ENCODE measurements at places on chromosomes 16 and 17. TPM values are rescaled to one million over a fixed set of nuclear protein-coding genes. Genes with fewer than 3 reads are reported as not detected.

Gene KLHL10
- not detected for total RNA-seq

Gene TMEM106A
- 8.8 TPM for total RNA-seq

Gene FBXL16
- total RNA-seq: 7.6 TPM

Gene SMPD3
- 0.22 TPM for total RNA-seq

Gene INCA1
- total RNA-seq: 0.37 TPM

Gene TBC1D3C
- total RNA-seq: not detected

Gene SYCE1L
- 3.9 TPM for total RNA-seq

Gene GFAP
- total RNA-seq: not detected

Gene RASL10B
- total RNA-seq: 0.79 TPM

Gene FOXL1
- total RNA-seq: not detected

Gene GJC1
- total RNA-seq: 9.4 TPM

Gene DYNLL2
- total RNA-seq: 41.0 TPM

- peak overlapping the region; percentile 89 for H3K27ac ChIP-seq
- no peak for DNase-seq
- H3K27me3 ChIP-seq: no peaks in the 10 kb centered on the region
- peaks cover 15% of the 10 kb centered on the region for H3K36me3 ChIP-seq
- H3K4me3 ChIP-seq: peak overlapping the region; percentile 64
- H3K4me1 ChIP-seq: peaks cover 22% of the 10 kb centered on the region
These were observed 240 bp downstream of the WBP2 start for GRCh38 chr17:75854881-75855309.

DNA sequence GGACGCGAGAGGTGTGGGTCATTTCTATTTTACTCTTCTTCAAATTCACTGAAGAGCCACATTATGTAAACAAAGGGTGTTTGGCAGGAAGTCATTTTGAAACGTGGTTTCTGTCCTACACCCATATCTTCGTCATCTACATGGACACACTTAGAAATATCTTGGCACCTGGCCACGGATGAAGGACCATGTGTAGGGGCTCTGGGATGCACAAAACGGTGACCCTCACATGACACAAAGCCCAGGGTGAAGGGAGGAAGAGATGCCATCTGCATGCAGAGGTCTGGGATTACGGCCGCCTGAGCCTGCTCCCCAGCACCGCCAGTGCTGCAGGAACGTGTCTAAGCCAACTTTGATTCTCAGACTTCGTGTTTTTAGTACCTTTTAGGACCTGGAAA, 130.2 kb upstream of the CHMP6 start:
- no peaks in the 10 kb centered on the region for H3K27me3 ChIP-seq
- DNase-seq: no peak
- H3K36me3 ChIP-seq: peaks cover 12% of the 10 kb centered on the region

DNA sequence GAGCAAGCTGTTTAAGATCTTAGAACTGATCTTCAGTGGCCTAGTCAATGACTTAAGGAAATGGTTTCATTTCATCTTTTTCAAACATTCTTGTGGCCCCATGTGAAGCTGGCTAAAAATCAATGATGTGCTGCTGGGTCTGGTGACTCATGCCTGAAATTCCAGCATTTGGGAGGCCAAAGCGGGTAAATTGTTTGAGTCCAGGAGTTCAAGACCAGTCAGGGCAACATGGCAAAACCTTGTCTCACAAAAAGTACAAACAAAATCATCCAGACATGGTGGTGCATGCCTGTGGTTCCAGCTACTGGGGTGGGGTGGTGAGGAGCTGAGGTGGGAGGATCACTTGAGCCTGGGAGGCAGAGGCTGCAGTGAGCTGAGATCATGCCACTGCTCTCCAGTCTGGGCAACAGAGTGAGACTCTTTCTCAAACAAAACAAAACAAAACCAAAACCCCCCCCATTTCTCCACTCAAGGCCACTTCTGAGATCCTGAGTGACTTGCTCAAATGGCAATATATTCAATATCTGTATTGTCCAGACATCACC, 17.4 kb upstream of the COL1A1 start:
- H3K27me3 ChIP-seq: no peaks in the 10 kb centered on the region
- H3K4me3 ChIP-seq: no peak overlapping the region
- H3K27ac ChIP-seq: no peak overlapping the region
- DNase-seq: no peak
- H3K4me1 ChIP-seq: no peaks in the 10 kb centered on the region

GRCh38 chr17:43014649-43015542, 7.3 kb downstream of the VAT1 start:
- no peaks in the 10 kb centered on the region for H3K27me3 ChIP-seq
- DNase-seq: no peak
- H3K4me3 ChIP-seq: no peak overlapping the region
- H3K27ac ChIP-seq: no peak overlapping the region

DNA sequence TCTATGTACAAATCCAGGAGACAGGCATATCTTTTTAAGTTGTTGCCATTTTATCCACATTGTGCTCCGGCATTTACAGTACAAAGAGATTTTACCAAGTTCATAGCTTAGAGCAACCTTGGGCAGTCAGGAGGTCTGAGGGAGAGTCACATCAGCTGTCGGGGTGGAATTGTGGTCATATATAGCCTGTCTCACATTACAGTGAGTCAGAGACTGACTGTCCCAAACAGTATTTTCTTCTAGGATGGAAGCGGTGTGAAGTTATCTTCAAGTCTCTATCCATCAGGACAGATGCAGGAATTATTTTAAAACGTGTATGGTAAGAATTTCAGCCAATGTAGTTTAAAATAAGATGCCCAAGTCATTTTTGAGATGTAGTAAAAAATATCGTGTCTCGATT, 53.0 kb downstream of the GPRC5B start:
- no peaks in the 10 kb centered on the region for H3K27me3 ChIP-seq
- H3K27ac ChIP-seq: no peak overlapping the region
- no peaks in the 10 kb centered on the region for H3K36me3 ChIP-seq
- no peaks in the 10 kb centered on the region for H3K4me1 ChIP-seq

DNA sequence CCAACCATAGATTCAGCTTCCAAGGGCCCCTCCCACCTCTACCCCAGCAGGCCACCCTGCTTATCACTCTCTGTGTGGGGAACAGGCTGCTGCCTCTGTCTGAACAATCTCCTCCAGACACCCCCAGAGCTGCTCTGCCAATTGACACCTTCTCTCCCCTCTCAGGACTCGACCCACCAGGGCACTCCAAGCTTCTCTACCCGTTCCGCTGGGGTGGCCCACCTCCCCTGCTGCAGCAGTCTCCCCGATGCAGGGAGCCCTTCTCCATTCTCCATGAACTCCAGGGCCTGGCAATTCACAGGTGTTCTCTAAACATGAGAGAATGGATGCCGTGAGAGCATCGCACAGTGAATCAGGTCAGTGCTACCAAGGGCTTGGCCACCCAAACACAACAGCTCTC, 28.3 kb upstream of the FAAP100 start:
- no peak for DNase-seq
- H3K36me3 ChIP-seq: peaks cover 21% of the 10 kb centered on the region
- H3K27me3 ChIP-seq: no peaks in the 10 kb centered on the region
- no peak overlapping the region for H3K4me3 ChIP-seq
- no peak overlapping the region for H3K27ac ChIP-seq

- H3K36me3 ChIP-seq: peaks cover 28% of the 10 kb centered on the region
- no peak for DNase-seq
- peaks cover 39% of the 10 kb centered on the region for H3K4me1 ChIP-seq
- no peak overlapping the region for H3K27ac ChIP-seq
- H3K4me3 ChIP-seq: no peak overlapping the region
These were observed 8.6 kb downstream of the RFWD3 start for GRCh38 chr16:74657870-74658642.

GRCh38 chr16:16158741-16159374, 64.4 kb downstream of the ABCC6 start:
- H3K36me3 ChIP-seq: no peaks in the 10 kb centered on the region
- H3K27me3 ChIP-seq: no peaks in the 10 kb centered on the region
- no peak for DNase-seq

- no peak for DNase-seq
- no peaks in the 10 kb centered on the region for H3K27me3 ChIP-seq
- no peak overlapping the region for H3K4me3 ChIP-seq
These were observed 32.8 kb upstream of the ABCC3 start for GRCh38 chr17:50601823-50602375.

DNA sequence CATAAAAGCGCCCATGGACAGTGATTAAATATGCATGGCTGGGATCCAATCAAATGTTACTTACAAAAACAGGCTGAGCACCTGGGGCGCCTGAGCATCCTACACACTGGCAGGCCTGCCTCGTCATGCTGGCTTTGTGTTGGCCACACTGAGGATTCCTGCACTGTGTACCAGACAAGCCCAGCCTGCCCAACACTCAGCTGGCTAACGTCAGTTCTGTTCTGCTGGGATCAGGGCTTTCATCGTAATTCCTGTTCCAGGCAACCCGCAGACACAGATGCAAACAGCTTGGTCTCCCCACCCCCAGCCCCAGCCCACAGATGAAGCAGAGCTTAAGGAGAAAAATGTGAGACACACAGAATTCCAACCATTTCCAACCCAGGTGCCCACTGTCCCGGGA, 30.7 kb downstream of the PIMREG start:
- no peaks in the 10 kb centered on the region for H3K4me1 ChIP-seq
- H3K4me3 ChIP-seq: no peak overlapping the region
- no peaks in the 10 kb centered on the region for H3K27me3 ChIP-seq
- H3K27ac ChIP-seq: no peak overlapping the region
- DNase-seq: no peak
- H3K36me3 ChIP-seq: no peaks in the 10 kb centered on the region

DNA sequence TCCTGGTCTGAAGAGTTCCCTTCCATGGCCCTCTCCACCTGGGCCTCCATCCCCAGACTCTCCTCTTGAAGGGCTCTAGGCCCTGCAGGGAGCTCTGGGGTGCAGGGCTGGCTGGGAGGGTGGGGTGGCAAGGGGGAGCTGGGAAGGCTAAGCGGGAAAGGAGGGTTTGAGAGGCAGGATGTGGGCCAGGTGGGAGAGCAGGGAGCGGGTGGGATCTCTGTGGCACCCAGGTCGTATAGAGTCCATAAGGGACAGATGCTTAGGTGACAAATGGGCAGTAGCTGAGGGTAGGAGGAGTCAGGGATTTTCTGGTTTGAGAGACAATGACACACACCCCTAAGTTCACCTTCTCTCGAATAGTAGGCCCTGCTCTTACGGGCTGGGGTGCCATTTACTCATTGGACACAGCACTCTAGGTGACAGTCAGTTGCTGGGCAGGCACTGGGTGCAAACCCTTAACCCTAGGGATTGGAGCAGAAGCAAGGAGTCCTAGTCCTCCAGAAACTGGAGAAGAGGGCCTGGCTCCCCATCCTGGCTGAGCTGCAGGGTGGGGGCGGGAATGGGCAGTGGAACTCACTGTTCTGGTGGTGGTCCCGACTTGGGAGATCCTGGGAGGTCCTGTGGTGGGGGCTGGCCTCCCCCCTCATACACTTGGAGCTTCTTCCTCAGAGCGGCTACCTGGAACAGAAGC, 15.3 kb downstream of the KIF18B start:
- H3K27me3 ChIP-seq: no peaks in the 10 kb centered on the region
- H3K36me3 ChIP-seq: no peaks in the 10 kb centered on the region
- no peak for DNase-seq

GRCh38 chr17:55288356-55289105, 23.8 kb downstream of the HLF start:
- no peaks in the 10 kb centered on the region for H3K4me1 ChIP-seq
- H3K4me3 ChIP-seq: no peak overlapping the region
- H3K36me3 ChIP-seq: no peaks in the 10 kb centered on the region
- no peaks in the 10 kb centered on the region for H3K27me3 ChIP-seq

- no peaks in the 10 kb centered on the region for H3K27me3 ChIP-seq
- H3K27ac ChIP-seq: no peak overlapping the region
- H3K4me3 ChIP-seq: no peak overlapping the region
- DNase-seq: no peak
- peaks cover 29% of the 10 kb centered on the region for H3K4me1 ChIP-seq
These were observed 39.7 kb upstream of the MEAK7 start for GRCh38 chr16:84544031-84544773.

- peak; percentile 68 for DNase-seq
- peak overlapping the region; percentile 30 for H3K4me3 ChIP-seq
- no peak overlapping the region for H3K27ac ChIP-seq
These were observed 50.5 kb downstream of the DYNLRB2 start for GRCh38 chr16:80591071-80591915.

DNA sequence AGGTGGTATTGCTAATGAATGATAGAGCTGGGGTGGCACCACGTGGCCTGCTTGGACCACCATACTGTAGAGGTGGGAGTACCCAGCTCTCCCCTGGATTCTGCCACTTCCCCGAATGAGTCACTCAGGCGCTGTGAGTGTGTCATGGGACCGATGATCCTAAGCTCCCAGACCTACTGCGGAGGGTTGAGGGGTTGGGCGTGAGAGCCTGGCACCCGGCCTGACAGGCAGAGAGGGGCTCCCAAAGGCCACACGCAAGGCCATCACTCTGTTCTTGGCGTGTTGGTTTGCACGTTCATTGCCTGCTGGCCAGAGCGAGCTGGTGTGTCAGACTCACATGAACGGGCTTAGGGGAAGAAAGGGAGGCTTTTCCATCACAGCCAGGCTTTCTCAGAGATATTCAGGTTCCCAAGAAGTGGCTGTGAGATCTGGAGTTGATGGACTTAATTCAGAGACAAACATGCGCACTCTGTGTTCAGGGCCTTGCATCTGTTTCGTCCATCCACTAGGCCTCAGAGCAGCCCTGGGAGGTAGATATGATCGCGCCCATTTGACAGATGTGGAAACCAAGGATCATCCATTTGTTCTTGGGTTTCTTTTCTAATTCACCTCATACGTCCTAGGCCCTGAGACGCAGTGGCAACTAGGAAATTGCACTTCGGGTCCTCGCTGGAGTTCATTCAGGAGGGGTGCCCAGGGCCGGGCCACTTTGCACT, 41.4 kb downstream of the CMIP start:
- H3K27me3 ChIP-seq: no peaks in the 10 kb centered on the region
- no peak overlapping the region for H3K4me3 ChIP-seq
- H3K36me3 ChIP-seq: no peaks in the 10 kb centered on the region

DNA sequence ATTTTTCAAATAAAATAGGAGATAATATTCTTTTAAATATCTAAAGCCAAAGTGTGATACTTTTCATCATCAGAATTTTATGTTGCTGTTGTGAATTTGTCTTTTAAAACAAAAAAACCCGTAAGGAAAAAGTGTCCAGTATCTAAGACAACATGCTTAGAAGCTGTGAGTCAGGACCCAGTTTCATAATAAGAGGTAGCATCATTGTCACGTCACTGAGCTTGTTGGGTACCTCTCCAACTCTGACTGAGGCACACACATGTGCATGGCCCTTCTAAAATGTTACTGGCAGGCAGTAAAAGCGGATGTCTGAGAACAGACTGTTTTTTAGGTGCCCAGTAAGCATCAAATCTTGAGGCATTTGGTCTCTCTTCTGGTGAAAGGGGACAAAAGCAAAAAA, 2.5 kb downstream of the CIAPIN1 start:
- H3K4me1 ChIP-seq: peaks cover 26% of the 10 kb centered on the region
- H3K36me3 ChIP-seq: peaks cover 11% of the 10 kb centered on the region
- DNase-seq: no peak

DNA sequence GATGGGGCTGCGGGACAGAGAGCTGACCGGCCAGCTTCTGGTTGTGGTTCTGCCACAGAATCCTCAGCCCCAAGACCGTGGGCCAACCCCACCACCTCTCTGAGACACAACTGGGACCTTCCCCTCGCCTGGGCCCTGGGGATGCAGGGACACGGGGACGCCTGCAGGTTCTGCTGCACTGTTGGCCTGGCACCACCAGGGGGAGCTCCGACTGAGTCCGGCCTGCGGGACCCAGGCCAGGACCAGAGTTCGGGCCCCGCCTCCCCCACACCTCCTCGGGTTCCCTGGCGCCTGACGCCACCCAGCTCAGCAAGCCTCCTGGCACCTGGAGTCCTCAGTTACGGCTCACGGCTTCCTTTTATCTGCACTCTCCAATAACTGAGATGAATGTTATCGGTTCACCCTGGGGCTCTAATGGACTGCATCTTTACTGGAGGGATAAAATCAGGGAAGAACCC, 27.3 kb downstream of the TBC1D16 start:
- no peaks in the 10 kb centered on the region for H3K27me3 ChIP-seq
- no peak overlapping the region for H3K4me3 ChIP-seq
- peaks cover 9% of the 10 kb centered on the region for H3K4me1 ChIP-seq
- DNase-seq: peak; percentile 67
- no peaks in the 10 kb centered on the region for H3K36me3 ChIP-seq
- H3K27ac ChIP-seq: no peak overlapping the region

Measured in CD8-positive, alpha-beta memory T cell (primary cell).